ENCODE measurements at places on chromosomes 13 and 19.

DNA sequence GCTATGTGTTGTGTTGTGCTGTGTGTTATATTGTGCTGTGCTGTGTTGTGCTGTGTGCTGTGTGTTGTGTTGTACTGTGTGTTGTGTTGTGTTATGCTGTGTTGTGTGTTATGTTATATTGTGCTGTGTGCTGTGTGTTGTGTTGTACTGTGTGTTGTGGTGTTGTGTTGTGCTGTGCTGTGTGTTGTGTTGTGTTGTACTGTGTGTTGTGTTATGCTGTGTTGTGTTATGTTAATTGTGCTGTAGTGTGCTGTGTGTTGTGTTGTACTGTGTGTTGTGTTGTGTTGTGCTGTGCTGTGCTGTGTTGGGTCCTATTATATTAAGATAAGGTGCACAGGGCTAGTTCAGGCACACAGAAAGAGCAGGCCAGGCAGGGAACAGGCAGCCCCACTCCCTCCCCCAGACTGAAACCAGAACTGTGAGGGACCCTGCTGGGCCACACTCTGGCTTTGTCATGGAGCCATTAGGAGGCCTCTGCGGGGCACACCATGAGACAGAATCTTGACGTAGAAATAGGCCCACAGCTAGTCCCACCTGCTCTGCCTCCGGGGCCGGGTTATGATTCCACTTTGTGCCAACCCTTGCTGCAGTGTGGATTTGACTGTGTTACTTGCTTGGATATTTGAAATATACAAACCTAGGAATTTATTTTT lies 12.1 kb downstream of the SOX1 start:
- no peak for DNase-seq

- peak; percentile 33 for DNase-seq
These were observed 224.5 kb downstream of the B3GLCT start for GRCh38 chr13:31424130-31424729.

GRCh38 chr19:34282611-34283519 lies 28.5 kb downstream of the GARRE1 start:
- DNase-seq: no peak

- no peak for DNase-seq
These were observed 38.9 kb downstream of the TSC22D1 start for GRCh38 chr13:44537248-44537647.

- no peak for DNase-seq
These were observed 3.5 kb downstream of the USP12 start for GRCh38 chr13:27168086-27168485.

- DNase-seq: no peak
These were observed 1253.2 kb upstream of the PRR20A start for GRCh38 chr13:55887561-55887960.

DNA sequence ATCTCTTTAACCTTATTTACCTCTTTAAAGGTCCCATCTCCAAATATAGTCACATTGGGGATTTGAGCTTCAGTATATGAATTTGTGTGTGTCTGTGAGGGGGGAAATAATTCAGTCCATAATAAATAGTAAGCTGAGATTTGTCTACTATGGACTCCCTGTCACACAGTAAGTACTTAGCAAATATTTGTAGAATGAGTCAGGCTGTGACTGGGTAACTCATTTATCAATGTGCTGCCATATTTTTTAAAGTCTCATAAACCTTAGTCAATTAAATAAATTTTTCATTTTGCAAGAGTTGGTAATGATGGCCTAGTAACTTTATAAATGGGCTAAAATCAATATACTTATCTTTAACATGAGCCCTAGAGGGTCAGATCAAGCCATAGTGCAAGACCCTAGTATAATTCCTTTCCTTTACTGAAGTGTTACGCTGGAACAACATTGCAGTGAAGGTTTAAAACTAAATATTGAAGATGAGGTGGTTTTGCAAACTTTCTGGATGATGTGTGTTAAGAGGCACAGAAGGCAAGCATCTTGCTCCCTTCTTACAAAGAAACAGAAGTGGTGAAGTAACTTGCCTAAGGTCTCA lies 305.1 kb downstream of the KCNRG start:
- no peak for DNase-seq

GRCh38 chr19:741506-742131 lies 9.3 kb upstream of the MISP start:
- DNase-seq: no peak

DNA sequence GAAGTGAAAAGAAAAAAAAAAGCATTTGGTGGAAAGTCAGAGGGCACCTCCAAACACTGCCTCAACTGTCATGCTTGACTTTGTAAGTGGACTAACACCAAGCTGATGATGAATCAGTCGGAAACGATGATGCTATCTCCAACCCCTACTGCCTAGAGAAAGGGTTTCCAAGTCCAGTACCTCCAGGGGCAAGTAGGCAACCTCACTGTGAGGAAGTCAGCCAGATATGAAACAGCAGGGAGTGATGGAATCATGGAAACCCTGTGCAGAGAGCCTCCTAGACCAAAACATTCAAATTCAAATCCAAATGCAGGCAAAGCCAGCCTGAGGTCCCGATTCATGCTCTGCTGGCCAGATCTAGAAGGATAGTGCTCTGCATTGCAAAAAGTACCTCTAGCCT lies 100.9 kb upstream of the SERP2 start:
- no peak for DNase-seq

DNA sequence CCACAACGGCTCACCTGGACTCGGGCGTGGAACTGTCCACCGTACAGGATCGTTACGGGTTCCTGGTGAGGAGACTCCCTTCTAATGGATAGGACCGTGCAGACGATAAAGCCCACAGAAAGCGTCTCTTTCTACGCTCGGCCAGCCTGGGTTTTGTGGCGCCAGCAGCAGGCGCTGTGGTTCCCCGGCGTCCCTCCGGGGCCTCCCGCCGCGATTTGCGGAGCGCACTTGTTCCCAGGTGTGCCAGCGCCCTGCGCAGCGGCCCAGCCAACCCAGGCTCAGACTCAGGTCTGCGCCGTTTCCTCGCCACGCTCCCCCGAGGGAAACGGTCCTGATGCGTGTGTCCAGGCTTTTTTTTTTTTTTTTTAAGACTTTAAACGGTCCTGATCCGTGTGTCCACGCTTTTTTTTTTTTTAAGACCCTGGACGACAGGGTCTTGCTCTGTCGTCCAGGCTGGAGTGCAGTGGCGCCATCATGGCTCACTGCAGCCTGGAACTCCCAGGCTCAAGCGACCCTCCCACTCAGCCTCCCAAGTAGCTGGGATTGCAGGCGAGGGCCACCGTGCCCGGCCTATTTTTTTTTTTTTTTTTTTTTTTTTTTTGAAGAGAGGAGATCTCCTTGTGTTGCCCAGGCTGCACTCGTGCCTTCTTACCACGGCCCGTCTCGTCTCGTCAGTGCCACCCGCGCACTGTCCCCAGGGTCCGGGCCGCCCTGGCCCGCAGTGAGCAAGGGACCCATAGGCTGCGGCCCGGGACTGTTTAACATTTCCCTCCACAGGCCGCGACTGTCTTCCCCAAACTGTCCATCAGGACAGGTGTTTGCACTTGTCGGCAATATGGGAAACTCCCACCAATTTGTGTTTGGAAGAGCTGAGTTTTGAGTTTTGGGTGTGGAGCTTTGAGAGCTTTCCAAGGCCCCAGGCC lies 23.8 kb downstream of the GJA3 start:
- DNase-seq: peak; percentile 46

DNA sequence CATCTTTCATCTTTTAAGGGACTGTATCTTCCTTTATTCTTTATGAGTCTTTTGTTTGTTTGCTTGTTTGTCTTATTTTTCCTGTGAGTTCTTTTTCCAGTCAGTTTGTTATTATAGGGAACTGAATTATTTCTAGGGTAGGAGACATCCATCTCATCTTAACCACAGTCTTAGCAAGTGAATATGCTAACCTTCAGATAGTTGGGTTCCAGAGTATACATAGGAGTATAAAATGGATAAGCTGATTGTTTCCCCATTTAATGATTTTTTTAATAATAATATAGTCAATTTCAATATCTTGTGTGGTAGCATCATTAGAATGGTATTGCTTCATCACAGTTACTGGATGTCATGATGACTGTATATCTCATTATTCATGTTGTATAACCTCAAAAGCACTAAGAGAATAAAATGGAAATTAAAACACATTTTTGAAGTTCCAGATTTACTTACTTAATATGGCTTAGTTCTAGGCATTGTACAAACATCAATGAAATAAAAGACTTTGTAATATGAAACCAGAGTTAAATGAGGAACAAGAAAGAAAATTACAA lies 33.0 kb downstream of the GPC6 start:
- no peak for DNase-seq

GRCh38 chr13:37488726-37489125 lies 109.8 kb downstream of the POSTN start:
- no peak for DNase-seq

DNA sequence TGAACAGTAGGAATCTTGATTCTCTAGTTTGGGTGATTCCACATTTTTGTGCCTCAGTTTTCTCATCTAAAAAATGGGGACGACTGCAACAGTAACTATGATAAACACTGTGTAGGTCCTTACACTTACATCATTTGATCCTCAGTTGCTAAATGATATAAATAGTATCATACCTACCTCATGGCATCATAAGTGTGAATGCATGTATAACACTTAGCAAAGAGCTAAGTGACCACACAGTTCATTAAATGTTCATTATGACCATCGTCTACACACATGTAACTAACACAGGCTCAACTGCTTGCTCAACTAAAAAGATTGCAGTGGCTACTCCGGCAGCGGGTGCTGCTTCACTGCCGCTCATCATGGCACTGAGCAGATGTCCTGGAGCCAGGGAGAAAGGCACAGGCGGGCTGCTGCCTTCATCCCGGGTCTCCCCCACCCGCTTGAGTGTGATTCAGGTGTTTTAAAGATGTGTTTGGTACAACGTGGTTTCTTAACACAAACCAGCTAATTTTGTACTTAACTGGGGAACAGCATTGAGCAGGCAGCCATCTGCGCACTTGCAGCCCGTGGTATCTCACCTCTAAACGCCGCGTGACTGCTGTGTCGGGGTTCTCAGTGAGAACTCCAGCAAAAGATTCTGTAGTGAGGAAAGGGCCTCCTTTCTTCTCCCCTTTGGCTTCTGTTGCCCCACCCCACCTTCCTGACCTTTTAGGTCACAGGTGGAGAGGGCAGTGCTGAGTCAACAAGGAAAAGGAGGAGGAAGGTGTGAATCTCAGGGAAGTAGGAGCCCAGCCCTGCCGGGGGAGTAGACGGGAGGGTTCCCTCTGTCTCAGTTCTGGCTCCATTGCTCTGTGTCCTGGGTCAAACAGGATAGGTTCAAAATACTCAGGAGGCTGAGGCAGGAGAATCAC lies 11.7 kb upstream of the ACTN4 start:
- DNase-seq: no peak

GRCh38 chr13:111904701-111905608 lies 162.0 kb upstream of the SOX1 start:
- DNase-seq: no peak

DNA sequence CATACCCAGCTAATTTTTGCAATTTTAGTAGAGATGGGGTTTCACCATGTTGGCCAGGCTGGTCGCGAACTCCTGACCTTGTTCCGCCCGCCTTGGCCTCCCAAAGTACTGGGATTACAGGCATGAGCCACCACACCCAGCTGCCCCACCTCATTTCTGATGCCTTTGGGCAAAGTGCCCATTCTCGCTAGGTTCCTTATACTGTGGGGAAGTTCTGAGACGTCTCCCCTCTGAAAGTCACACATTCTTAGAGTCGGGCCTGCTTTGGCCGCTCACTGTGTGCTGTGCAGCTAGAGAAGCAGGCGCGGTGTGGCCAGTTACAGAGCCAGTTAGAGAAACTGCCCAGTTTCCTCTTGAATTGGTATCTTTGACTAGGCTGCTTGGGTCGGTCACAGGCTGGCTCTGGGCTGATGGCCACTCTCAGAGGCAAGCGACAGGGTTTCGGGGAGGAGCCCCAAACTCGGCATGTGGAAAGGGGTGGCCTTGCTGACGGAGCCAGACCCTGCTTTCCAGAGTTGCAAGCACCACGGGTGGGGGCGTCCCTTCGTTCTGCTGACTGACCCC lies 18.0 kb downstream of the PRAM1 start:
- DNase-seq: no peak

DNA sequence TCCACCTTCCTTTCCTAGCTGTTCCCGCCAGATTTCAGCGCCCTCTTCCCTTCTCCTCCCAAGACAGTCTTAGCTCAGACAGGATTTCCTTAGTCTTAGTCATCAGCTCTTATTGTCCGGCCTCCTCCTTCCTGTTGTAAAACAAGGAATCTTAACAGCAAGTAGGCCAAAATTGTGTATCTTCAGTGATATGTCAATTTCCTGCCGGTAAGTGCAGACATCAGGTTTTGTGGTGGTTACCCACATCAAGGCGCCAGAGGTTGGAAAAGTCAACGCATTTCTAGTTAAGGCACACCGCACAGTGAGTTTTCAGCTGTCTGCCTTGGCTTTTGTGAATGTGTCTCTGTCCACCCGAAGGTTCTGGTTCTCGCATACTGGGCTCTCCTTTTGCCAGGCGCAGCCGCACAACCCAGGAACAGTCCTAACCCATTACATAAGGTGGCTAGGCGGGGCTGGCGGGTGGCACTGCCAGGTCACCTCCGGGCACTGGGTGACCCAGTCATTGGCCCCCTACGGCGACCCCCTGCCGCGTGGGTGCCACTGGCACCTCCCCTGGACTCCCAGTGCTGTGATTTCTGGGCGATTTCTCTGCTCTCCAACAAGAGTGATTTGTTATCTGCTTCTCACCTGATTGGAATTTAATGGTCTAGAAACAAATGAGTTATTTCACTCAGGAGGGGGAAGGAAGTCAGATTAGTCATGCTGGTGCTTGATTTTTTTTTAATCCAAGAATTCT lies 12.9 kb downstream of the COL4A2 start:
- no peak for DNase-seq

- no peak for DNase-seq
These were observed 111.9 kb upstream of the MLNR start for GRCh38 chr13:49108196-49108595.

GRCh38 chr13:69970520-69970919 lies 137.1 kb upstream of the ATXN8OS start:
- DNase-seq: no peak

- DNase-seq: no peak
These were observed 128.8 kb downstream of the ATP11A start for GRCh38 chr13:112818698-112819045.

DNA sequence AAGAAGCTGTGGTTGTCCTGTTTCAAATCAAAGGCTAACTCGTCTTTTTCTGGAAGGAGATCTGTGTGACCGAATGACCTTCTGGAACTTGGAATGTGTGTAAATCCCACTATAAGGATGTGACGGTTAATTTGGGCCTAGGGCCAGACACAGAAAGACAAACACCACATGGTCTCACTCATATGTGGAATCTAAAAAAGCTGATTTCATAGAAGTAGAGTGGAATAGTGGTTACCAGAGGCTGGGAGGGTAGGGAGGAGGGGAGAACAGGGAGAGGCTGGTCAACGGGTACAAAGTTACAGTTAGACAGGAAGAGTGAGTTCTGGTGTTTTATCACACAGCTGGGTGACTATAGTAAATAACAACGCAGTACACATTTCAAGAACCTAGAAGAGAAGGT lies 39.3 kb upstream of the RGCC start:
- DNase-seq: no peak

GRCh38 chr13:61383111-61383510 lies 32.5 kb downstream of the PCDH20 start:
- no peak for DNase-seq
